NCI-H446 (cell line): ENCODE measurements at places on chromosomes 2 and 18.
A peak's percentile ranks its signal among the peaks of the same experiment; 100 is the strongest.

GRCh38 chr18:21853775-21854552 lies 113.4 kb downstream of the MIB1 start:
- no peak for DNase-seq

DNA sequence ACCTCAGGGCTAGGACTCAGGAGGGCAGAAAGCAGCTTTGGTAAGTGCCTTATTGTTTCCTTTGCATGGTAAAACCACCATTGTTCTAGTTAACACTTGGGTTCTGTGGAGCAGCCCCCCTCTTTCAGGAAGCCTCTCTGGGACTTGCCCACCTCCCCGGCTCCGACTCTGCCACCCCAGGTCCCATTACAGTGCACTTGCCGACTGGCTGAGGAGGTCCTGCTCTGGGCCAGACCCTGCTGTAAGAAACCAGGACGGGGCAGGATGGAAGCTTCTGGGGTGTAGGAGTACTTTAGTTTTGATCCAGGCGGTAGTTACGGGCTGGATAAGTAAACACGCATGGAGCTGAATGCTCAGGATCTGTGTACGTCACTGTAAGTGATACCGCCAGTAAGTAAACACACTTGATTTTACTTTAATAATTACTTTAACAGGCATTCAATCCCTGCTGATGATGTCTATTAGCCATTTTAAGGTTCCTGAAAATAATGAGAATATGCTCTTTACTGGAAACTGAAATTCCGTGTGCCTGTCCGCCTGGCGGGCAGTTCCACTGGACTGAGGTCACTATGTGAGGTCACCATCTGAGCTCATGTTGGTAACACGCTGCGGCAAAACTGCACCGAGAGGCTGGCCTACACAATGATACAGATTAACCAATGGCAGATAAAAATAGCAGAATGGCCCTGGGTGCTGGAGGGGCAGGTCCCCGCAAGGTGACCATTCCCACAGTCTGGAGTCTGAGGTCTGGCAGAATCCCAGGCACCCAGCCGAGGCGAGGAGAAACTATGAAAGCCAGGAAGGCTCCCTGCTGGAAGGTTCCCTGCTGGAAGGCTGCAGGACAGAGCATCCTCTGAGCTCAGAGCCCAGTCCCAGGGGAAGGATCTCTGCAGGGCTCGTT lies 25.2 kb downstream of the HS1BP3 start:
- no peak for DNase-seq

DNA sequence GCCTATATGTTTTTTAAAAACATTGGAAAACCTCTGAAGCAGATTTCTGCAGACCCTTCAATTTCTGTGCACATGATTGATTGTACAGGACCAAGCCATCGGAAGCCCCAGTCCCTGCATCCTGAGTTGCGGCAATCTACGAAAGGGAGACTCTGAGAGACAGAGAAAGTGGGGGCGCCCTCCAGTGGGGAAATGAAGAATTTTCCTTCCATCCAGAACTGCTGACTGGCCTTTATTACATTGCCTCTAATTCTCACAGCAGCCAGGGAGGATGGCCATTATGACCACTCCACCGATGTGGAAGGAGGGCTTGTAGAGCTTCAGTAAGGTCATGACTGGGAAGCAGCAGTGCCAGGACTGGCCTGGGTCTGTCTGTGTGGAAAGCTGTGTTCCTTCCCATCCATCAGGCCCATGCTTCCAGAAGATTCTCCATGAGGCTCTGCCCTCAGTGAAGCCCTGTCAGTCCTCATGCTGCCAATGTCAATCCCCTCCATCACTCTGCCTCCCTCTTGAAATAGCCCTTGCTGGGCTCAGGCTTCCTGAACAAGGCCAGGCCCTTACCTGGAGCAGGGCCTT lies 20.0 kb upstream of the RESP18 start:
- peak; percentile 56 for DNase-seq

- DNase-seq = no peak
These were observed 824.9 kb downstream of the DCDC2C start for GRCh38 chr2:4528246-4528645.

DNA sequence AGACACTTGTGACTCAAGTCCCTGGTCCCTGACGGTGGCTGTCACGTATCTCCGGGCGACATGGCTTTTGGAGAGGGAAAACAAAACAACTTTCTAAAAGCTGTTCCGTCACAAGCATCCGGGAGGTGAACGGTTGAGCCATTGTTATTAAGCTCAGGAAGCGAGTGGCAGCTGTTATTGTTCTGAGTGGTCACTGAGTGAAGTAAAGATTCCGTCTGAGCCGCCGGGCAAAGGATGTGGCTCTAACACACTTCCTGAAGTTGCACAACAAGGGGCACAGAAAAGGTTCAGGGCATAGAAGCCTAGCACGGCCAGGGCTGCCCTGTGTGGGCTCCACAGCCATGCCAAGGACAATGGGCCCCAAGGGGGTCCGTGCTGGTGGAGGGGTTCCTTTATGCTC lies 24.3 kb downstream of the INPP5D start:
- no peak for DNase-seq

DNA sequence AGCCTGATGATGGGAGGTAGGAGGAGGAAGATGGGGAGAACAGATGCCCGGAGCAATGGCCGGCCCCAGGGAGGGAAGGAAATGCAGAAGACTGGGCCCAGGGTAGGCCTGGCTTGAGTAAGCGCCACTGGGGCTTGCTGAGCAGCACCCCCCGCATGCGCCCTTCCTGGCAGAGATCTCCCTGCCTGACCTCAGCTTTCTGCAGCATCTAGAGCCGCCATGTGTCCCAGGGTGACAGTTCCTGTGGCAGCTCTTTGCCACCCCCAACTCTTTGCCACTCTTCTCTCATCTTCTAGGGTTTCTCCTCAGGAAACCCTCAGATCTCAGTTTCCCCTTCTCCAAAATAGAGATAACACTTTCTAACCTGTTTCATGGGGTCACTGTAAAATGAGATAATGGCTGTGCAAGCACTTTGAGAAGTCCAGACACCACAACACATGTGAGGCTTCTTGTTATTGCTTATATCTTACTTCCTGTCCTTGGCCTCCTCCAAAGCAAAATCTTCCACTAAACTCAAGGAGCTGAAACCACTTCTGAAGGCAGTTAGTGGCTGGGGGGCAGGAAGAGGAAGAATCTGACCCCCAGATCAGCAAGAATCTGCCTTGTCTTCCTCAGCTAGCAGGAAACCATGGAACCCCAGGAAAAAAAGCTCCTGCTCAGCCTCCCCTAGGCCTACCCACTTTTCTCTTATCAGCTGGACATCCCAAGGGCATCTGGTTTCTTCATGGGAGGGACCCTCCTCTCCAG lies 64.9 kb downstream of the EPAS1 start:
- no peak for DNase-seq

- no peak for DNase-seq
These were observed 3.5 kb downstream of the SS18 start for GRCh38 chr18:26086959-26087358.

DNA sequence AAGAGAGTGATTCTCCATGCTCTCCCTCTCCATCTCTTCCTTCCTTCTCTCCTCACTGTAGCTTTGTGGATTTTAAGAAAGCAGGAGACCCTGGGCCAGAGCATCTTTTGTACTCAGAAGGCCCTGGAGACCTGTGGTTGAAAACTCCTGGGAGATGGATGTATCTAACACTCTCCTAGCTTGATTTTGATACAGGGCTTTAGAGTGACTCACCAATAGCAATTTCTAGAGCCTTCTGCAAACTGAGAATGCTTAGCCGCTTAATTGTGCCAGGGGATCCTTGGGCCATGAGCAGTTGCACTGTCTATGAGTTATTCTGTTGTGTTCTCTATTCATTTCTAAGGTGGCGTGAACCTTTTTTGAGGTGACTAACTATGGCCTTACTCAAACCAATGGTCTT lies 17.7 kb downstream of the HOXD1 start:
- no peak for DNase-seq

DNA sequence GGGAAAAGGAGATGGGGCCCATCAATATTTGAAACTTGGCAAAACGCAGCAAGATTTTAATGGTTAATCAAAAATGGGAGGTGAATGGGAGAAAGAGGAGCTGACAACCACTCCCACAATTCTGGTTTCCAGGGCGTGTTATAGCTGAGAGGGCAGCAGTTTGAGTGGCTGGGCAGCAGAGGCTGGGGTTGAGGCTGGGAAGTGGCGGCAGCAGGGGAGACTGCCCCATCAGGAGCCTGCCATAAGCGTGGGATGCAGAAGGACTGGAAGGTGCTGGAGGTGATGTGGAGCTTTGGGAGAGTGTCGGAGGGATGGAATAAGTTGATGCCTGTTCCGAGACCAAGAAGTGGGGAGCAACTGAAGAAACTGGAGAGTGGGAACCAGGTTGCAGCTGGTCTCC lies 48.9 kb upstream of the SH3RF3 start:
- DNase-seq = no peak

DNA sequence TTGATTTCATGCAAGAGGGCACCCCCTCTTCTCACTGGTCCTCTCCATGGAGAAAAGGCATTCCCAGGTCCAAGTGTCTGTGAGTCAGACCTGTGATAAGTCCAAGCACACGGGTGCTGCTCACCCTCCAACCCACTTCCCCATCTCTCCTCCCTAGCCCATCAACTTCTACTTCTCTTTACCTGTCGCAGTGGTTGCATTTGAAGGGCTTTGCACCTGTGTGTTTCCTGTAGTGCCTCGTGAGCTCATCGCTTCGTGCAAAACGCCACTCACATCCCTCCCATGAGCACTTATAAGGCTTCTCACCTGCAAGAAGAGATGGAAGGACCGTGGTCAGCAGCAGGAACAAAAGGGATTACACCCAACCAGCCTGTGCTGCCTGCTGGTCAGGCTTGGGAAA lies 77.5 kb downstream of the KLF7 start:
- DNase-seq = no peak

DNA sequence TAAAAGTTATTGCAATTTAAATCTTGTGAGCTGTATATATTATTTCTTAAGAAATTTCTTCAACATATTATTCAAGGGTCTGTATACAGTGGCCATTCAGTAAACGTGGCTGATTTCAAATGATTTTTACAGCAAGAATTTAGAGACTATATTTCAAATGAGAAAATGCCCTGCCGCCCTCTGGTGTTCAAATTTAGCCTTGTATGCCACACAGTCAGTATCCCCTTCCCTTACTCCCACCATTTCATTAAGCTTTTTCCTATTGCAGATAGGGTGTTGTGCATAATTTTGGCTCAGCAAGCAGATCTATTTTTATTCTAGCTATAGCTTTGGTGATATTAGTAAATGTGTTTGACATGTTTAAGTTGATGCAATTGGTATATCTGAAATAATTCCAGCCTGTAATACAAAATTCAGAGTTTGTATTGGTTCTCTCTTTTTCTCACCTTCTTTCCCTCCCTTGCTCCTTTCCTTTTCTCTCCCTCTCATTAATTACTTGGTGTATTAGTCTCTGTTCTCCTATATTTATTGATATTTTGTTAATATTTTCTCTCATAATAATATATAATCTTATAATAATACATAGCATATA lies 22.8 kb upstream of the SCN7A start:
- peak; percentile 11 for DNase-seq
